ENCODE measurements at places on chromosomes 5 and 9.

- no peak for DNase-seq
These were observed 108.2 kb downstream of the TTLL11 start for GRCh38 chr9:121984726-121985402.

DNA sequence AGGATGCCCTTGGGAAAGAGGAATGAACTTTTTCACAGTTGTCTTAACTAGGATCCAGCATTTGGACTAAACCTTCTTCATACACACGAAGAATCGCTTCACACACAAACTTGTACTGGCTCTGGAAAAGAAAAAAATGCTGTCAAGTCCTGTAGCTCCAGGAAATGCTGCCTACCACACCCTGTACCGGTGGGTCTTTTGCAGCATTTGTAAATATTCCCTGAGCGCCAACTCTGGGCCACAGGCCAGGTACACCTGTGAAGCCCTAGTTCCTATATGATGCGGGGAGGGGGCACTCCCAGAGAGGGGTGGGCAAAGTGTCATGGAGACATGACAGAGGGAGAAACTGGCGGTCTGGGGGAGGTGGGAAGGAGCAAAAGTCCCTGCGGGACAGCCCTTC, 58.7 kb upstream of the EPB41L4B start:
- no peak for DNase-seq

GRCh38 chr5:68367287-68367686, 151.7 kb downstream of the PIK3R1 start:
- no peak for DNase-seq

DNA sequence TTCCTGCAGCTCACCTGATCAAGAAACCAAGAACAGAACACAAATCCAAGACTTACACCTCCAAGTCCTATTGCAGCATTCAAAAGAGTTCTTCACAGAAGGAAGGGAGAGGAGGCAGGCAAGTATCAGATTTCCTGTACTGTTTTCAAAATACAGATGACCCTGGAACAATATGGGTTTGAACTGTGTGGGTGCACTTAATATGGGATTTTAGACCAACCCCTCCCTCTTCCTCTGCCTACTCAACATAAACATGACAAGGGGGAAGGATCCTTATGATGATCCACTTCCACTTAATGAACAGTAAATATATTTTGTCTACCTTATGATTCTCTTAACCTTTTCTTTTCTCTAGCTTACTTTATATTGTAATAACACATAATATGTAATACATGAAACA, 104.6 kb downstream of the ELAVL2 start:
- DNase-seq, result no peak

GRCh38 chr9:68821911-68822310, 116.9 kb downstream of the PIP5K1B start:
- no peak for DNase-seq

DNA sequence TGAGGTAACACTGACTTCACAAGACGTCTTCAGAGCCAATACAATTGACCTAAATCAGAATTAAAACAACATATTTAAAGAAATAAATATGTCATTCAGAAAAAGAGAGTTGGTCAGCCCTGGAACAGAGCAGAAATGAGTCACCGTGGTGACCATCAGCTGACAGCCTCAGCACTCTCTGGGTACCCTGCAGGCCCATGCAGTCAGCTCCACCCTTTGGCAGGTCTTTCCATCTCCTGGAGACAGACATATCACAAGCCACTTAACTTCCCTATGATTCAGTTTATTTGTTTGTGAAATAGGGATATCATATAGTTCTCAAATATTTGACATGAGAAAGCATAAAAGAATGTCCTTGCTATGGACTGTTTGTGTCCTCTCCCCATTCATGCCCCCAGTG, 151.6 kb upstream of the MEF2C start:
- no peak for DNase-seq

DNA sequence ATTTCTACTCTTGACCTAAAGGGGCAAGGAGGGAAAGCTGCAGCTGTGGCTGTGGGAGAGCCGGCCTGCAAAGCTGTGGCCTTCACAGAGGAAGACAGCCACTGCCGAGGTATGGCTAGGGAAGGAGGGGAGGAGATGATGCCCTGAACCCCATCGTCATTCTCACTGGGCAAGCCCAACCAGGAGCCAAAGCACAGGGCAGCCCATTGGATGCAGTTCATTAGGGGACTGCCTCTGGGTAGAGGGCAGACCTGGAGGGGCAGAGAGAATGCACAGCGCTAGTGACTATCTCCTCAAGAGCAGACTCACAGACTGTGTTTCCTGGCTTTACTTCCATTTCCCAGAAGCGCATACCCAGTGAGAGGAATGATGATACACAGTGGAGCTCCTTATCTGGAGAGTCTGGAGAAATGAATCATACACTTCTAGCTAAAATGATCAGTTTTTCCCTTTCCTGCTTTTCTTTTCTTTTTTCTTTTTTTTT, 47.2 kb upstream of the TTC23L start:
- no peak for DNase-seq

DNA sequence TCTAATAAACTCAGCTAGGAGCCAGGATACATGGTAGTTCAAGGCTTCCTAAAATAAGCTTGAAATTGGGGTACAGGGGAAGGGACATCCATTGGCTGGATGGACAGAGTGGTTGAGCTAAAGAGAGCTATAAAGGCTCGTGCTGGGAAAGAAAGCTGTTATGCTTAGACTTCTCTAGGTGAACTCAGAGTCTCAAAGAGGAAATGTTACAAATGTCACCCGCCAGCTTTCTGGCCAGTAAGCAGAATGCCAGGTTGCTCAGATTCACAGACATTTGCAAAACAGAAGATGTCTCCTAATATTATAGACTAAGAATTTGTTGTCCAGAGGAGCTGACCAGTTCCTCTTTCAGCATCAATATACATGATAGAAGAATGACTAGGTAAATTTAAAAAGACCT, 30.6 kb downstream of the STOM start:
- DNase-seq, result no peak

DNA sequence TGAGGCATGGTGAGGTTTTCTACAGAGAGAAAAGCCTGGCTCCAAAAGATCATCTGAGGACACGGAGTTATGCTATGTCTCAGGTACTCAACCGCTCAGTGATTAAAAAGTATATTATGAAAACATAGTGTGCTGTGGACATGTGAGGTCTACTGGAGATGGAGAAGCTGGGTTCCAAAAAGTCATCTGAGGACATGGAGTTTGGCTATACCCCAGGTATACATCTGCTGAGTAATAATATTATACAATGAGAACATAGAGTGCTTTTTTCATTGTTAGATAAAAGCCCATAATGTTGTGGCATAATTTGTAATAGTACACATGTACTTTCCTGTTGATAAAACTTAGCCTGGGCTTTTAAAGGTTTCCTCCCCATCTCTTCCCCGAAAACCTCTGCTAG, 70.7 kb upstream of the SHISAL2B start:
- no peak for DNase-seq

DNA sequence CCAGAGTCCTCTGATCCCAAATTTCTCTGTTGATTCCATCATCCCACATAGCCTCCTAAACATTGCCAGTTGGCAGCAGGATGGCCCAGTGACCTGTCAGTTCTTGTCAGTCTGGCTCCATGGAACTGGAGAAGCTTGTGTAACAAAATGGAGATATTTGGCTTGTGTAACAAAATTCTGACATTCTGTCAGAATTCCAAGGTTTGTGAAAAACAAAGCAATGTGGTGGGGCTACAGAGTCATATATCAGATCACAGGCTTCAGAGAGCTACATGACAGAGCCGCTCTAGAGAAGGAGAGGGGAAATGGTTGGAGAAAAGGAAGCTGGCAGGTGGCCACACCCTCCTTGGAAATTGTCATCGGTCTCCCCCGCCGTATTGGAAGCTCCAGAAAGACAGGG, 75.4 kb upstream of the MAN2A1 start:
- no peak for DNase-seq

GRCh38 chr9:11749396-11749795, 943.8 kb upstream of the TYRP1 start:
- no peak for DNase-seq

- no peak for DNase-seq
These were observed 537.6 kb downstream of the ANXA1 start for GRCh38 chr9:73689051-73689870.

GRCh38 chr5:152329207-152329606, 75.9 kb downstream of the NMUR2 start:
- DNase-seq, result no peak

DNA sequence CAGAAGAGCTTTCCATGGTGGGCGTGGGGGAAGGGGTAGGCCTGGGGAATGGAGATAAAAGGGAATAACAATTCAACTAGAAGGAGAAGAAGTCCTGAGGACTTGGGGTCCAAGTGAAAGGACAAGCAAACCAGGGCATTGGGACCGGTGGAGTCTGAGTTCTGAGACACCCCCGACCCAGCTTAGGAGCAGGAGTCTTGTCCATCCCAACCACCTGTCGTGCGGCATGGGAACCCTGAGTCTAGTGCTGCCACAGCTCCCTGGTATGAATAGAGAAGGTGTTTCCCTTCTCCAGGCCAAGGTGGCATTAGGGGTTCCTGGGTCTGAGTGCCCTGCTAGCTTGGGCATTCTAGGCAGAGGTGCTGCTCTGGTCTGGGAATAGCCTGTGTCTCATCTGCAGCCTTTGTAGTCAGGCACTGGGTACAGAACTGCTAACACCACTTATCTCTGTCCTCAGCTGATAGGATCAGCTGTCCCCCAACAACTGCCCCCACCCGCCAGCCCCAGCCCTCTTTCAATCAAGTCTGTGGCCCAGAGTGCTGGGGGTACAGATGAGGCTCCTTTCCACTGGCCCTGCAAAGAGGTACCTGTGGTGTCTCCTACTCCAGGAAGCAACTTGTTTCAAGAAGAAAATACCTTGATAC, 9.9 kb downstream of the HNRNPAB start:
- DNase-seq, result no peak

DNA sequence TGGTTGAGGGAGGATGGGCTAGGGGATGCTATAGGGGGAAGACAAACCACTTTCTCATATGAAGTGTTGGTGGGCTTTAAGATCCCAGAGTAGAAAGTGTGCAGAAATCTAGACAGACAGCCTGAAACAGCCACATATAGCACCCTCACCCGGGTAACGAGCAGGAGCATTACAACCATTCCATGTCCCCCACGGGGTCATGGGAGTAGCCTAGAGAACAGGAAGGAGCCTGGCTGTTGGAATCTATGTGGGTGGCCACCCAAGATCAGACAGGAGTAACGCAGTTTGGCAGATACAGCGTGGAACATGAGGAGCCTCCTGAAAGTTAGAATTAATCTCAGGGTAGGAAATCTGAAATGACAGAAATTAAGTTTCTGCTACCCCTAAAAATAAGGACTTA, 146.1 kb upstream of the RAI14 start:
- no peak for DNase-seq

DNA sequence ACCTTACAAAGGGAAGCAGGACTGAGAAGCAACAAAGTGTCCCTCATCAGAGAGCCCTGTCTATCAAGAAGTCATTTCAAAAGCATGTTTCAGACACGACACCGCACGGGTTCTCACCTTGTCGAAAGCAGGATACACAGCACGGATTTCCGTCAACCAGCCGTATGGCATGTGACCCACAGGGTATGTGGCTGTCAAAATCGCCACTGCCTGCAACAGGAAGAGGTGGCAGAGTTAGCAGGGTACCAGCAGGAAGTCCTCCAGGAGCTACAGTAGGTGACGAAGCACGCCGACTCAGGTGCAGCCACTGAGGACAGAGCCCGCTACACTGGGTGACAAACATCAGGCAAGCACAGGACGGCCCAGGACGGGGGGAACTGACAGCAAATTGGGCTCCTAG, 81.2 kb downstream of the OTULIN start:
- DNase-seq, result no peak

DNA sequence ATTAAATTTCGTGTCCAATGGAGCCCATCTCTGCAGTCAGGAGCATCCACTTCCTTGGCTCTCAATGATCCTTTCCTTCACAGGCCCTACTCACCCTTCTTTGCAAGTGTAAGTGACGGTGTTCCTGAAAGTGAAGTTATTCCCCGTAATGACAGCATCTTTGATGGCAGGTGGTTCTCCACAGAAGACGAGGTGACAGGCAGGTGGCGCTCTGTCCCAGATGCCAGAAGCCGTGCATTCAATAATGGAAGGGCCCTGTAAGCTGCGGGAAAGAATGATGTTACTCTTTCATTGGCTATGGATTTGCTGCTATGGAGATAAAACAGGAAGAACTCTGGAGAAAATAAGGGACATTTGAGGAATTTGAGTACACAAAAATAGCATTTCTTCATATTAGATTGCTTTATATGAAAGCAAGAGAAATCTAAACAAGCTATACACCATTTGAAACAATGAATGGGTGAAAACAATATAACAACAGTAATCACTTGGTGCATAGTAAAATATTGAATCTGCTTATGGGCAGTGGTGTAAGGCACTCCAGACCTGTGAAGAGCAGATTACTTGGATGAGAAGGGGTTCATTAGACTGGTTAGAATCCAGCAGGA, 89.9 kb upstream of the TXNDC8 start:
- DNase-seq, result peak; percentile 11

DNA sequence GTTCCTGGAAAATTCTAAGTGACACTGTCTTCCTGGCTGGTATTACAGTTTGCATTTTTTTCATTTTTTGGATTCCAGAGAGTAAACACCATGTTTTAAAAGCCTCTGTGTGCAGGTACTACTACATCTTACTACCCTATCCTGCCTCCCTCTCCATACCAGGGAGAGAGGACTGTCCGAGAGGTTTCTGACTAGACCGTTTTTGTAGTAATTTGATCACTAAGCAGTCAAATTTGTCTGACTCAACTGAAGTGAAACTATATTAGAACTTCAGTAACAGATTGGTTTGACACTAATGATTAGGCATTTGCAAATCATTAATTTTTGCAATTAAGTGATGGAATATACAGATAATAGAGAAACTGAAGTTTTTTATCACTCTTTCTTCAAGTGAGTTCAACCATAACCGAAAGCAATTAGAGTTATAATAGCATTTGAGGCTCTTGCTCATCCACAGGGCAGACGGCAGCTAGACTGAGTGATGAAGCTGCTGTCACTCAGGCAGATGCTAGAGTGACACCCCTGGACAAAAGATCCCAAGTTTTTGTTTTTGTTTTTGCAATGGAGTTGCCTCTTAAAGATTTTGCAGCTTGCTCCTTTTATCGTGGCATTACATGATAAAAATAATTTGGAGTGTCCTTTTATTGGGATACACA, 44.3 kb downstream of the SMARCA2 start:
- DNase-seq, result no peak

GRCh38 chr9:17852108-17852507, 273.2 kb downstream of the SH3GL2 start:
- DNase-seq, result no peak

GRCh38 chr9:115877852-115878438, 275.6 kb upstream of the PAPPA start:
- no peak for DNase-seq

- no peak for DNase-seq
These were observed 1785.9 kb upstream of the WWC1 start for GRCh38 chr5:166505544-166505943.

GRCh38 chr9:124009531-124010217, 1.9 kb upstream of the LHX2 start:
- no peak for DNase-seq
